HepG2 (cell line): ENCODE measurements at places on chromosomes 16 and 17. TPM values are rescaled to one million over a fixed set of nuclear protein-coding genes. Genes with fewer than 3 reads are reported as not detected.

DNA sequence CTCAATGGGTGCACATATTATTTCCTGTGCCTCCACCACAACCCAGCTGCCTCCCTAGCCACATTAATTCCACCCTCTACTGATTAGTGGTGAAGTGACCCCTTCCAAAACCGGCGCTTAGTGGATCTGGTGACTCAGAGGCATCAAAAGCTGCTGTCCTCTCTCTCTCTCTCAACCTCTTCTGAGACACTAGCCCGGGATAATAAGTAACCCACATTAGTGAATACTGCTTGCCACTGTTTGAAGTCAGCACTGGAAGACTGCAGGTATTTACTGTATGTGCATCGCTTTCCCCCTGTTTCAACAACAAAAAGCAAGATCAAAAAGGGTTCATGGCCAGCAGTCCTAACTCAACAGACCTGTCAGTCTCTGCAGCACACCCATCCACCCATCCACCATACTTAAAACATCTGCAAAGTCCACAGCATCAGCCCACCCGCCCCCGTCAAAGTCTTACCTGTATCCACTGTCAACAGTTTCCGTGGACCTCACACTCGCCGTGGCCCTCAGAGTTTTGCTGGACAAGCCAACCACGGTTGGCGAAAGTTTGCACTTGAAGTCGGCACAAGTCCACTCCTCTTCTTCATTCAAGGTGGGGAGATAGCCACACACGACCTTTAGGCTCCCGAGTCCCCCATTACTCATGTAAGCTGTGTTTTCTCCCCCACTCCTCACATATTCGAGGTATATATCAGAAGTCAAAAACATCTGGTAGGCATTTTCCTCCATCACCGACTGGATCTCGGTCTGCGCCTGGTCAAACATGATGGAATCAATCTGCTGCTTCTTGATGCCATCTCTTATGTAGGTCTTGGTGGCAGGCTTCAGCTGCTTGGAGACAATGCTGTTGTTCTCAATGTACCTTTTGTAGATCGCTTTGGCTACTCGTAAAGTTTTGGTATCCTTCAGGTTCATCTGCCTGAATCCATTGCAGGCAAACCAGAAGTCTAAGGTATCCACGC is 3.8 kb downstream of the AXIN2 start:
- H3K27me3 ChIP-seq = no peaks in the 10 kb centered on the region
- peaks cover 10% of the 10 kb centered on the region for H3K4me1 ChIP-seq
- H3K4me3 ChIP-seq = no peak overlapping the region; the same call in 1 of the 2 replicates
- DNase-seq = peak; percentile 99

DNA sequence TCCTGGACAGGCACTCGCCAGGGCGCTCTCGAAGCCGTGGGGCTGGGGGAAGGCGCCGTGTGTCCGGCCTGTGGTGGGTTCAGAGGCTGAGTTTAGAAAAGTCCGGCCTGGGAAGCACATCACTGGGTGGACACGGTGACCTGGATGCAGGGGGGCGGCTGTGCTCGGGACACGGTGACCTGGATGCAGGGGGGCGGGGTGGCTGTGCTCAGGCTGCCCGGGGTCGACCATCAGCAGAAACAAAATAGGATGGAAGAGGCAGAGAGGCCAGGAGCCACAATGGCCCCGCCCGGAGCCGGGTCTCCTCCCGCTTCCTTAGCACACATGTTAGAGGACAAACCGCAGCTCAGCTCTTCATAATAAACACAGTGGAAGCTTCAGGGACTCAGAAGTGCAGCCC is 43.2 kb upstream of the GNG13 start:
- H3K27me3 ChIP-seq = peaks cover 61% of the 10 kb centered on the region
- no peak overlapping the region for H3K27ac ChIP-seq
- H3K4me1 ChIP-seq = no peaks in the 10 kb centered on the region
- DNase-seq = no peak
- H3K36me3 ChIP-seq = no peaks in the 10 kb centered on the region
- H3K4me3 ChIP-seq = no peak overlapping the region

DNA sequence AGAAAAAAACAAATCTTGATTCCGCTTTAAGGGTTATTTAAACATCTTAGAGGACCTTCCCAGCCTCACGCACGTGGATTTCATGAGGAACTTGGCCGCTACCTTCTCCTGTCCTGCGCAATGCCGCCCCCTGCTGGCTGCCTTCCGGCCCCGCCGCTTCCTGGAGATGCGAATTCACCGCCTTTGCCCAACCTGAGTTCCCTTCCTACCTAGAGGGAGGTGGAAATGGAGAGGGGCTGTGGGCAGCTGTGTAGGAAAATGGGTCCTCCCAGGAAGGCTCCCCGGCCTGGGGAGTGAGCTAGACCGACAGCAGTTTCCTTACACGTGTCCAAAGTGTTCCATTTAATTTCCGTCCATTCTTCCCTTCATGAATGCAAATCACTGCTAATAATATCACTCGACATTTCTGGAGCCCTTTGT is 1.0 kb upstream of the ABCC12 start:
- H3K27me3 ChIP-seq = peaks cover 4% of the 10 kb centered on the region; the same call in 1 of the 2 replicates
- DNase-seq = peak; percentile 52

DNA sequence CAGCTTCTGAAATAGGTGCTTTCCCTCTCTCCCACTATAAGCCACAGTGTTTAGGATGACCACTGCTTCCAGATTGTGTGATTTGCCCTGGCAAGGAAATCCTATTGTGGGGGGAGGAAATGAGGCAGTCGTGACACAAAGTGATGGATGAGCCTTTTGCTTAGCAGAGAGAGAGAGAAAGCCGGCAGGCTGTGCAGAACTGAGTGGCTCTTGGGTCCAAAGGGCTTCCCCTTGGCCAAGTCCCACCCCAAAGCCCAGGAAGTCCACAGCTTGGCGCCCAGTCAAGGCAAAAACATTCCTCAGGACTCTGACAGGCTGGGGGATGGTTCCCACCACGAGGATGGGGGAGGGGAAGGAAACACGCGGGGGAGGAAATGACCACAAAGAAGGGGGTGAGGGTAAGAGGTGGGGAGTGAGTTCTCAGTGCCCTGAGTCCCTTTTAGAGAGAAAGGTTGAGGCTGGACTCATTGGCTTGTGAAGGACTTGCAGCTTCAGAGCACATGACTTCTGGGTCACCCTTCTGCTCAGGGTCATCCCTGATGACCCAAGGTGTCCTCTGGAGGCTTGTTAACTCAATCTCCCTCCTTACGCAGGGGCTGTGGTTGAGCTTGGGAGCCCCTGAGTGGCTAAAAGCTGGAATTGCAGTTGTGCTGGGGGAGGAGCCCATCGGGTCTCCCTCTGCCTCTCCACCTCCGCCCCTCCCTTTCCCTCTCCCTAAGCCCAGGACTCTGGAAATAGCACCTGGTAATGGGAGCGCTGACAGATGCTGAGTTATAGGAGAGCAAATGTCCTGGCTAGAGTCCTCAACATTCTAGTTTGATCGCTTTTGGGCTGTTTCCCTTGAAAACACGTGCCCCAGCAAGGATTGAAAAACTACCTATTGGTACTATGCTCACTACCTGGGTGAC is 10.3 kb upstream of the MSL1 start:
- H3K4me1 ChIP-seq = peaks cover 99% of the 10 kb centered on the region
- no peaks in the 10 kb centered on the region for H3K36me3 ChIP-seq
- peak overlapping the region; percentile 37 for H3K4me3 ChIP-seq
- peak overlapping the region; percentile 67 for H3K27ac ChIP-seq
- peak; percentile 95 for DNase-seq

- H3K27me3 ChIP-seq = no peaks in the 10 kb centered on the region
- H3K4me3 ChIP-seq = no peak overlapping the region
- peaks cover 33% of the 10 kb centered on the region for H3K36me3 ChIP-seq
- H3K4me1 ChIP-seq = no peaks in the 10 kb centered on the region
- DNase-seq = no peak
Measured at GRCh38 chr17:38789185-38789584, 10.2 kb downstream of the PIP4K2B start.

- H3K4me3 ChIP-seq = no peak overlapping the region
- H3K27ac ChIP-seq = no peak overlapping the region
- H3K36me3 ChIP-seq = no peaks in the 10 kb centered on the region
- no peak for DNase-seq
Measured at GRCh38 chr17:8955021-8955959, 10.2 kb downstream of the PIK3R5 start.

KRTAP3-3 gene
- total RNA-seq = not detected in 2 replicates

SSTR5 gene
- total RNA-seq = 0.14 and 0.49 TPM in 2 replicates

DNA sequence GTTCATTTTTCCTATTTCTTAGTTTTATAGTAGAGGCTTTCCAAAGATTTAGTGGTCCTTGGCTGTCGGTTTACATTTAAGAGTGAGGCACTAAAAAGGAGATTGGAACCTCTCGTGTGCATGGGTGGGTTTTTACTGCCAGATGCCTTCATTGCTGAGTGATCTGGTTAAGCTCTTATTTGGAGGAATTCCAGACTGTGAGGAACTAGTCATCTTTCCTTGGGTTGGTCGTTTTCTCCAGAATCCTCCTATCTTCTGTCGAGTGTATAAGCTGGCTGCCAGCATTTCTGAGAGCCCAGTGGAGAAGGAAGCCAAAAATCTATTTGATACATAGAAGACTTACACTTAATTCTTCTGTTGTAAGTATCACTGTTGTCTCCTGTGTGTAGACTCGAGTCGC is 22.6 kb downstream of the IST1 start:
- peaks cover 40% of the 10 kb centered on the region for H3K36me3 ChIP-seq
- no peak overlapping the region for H3K27ac ChIP-seq
- no peak overlapping the region for H3K4me3 ChIP-seq
- DNase-seq = no peak
- no peaks in the 10 kb centered on the region for H3K27me3 ChIP-seq

DNA sequence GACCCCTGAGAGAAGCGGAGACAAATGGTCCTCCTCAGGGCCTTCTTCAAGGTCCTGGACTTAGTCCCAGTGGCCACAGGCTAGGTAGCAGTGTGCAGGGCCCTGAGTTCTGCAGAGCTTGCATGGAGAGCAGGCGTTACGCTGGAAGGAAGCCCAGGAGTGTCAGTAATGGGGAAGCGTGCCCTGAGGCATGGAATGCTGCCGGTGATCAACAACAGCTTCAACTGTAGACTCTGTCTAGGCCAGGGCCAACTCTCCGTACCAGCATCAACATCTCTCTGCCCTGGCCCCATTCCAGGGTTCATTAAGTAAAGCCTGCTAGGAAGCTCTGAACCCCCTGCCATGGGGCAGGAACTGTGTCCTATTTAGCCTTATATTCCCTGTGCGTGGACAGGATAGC is 568 bp upstream of the TNK1 start:
- H3K4me1 ChIP-seq = peaks cover 21% of the 10 kb centered on the region
- no peaks in the 10 kb centered on the region for H3K36me3 ChIP-seq
- H3K27ac ChIP-seq = no peak overlapping the region
- no peaks in the 10 kb centered on the region for H3K27me3 ChIP-seq

PRR15L gene
- 2.0 and 2.4 TPM in 2 replicates for total RNA-seq

- DNase-seq = no peak
- H3K36me3 ChIP-seq = no peaks in the 10 kb centered on the region
- peaks cover 1% of the 10 kb centered on the region for H3K27me3 ChIP-seq
- H3K4me3 ChIP-seq = no peak overlapping the region
- no peak overlapping the region for H3K27ac ChIP-seq
Measured at GRCh38 chr17:46887717-46888116, 35.2 kb upstream of the GOSR2 start.

DNA sequence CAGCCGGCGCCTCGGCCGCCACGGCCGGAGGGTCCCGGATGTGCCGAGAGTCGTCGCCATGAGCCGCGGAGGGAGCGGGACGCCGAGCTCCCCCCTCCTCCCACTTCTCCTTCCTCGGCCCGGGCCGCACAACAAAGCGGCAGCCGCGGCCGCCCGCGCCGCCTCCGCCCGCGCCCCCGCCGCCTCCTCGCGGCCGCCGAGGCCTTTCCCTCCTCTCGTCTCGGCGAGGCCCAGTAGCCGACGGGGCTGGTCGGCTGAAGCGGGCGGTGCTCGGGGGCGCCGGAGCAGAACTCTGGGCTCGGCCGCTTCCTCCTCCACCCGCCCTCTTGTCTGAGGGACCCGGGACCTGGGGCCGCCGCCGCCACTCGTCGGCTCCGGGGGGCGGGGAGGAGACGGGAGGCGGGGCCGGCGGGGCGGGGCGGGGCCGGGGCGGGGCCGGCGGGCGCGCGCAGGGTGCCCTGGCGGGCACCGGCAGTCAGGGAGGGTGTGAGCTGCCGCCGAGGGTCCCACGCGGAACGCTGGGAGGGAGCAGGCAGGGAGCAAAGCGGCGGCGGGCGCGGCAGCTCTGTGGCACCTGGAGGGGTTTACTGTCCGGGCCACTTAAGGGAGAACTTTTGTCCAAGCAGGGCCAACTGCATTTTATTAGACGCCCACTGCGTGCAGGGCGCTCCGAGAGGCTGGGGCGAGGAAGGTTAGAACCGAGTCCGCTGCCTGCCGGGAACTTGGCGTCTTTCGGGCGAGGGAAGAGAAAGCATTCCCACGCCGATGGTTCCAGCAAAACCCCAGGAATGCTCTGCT is at the start of gene SMURF2:
Gene SMURF2, minus strand, starts transcription at position 332 of the 798 bp plus-strand sequence. CDS start 427 bp downstream, outside the sequence.
- no peaks in the 10 kb centered on the region for H3K36me3 ChIP-seq
- H3K27ac ChIP-seq = peak within 1 kb of the TSS; percentile 70
- peaks cover 49% of the 10 kb centered on the region for H3K4me1 ChIP-seq
- no peaks in the 10 kb centered on the region for H3K27me3 ChIP-seq
- peak within 1 kb of the TSS; percentile 90 for H3K4me3 ChIP-seq
